ENCODE measurements at places on chromosomes 1 and 21. TPM values are rescaled to one million over a fixed set of nuclear protein-coding genes. Genes with fewer than 3 reads are reported as not detected.
A peak's percentile ranks its signal among the peaks of the same experiment; 100 is the strongest.

- DNase-seq: no peak
Observed at GRCh38 chr21:15241997-15242736, 177.4 kb upstream of the NRIP1 start.

GRCh38 chr1:25090707-25091422 lies 141.4 kb downstream of the SYF2 start:
- DNase-seq: no peak

The L1TD1 gene
- total RNA-seq: not detected

The SNRPE gene
- total RNA-seq: 118 TPM

GRCh38 chr1:210627755-210628154 lies 299.1 kb downstream of the HHAT start:
- no peak for DNase-seq

The AKR7A3 gene
- total RNA-seq: under 0.01 TPM

DNA sequence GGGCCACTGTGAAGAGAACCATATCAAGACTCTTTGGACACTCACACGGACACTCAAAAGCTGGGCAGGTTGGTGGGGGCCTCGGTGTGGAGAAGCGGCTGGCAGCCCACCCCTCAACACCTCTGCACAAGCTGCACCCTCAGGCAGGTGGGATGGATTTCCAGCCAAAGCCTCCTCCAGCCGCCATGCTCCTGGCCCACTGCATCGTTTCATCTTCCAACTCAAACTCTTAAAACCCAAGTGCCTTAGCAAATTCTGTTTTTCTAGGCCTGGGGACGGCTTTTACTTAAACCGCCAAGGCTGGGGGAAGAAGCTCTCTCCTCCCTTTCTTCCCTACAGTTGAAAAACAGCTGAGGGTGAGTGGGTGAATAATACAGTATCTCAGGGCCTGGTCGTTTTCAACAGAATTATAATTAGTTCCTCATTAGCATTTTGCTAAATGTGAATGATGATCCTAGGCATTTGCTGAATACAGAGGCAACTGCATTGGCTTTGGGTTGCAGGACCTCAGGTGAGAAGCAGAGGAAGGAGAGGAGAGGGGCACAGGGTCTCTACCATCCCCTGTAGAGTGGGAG lies 36.3 kb upstream of the TDRD10 start:
- DNase-seq: no peak

GRCh38 chr1:236535662-236536161 lies 11.9 kb downstream of the LGALS8 start:
- DNase-seq: no peak

The NPL gene
- 0.36 TPM for total RNA-seq

The CCDC190 gene
- 0.28 TPM for total RNA-seq

- DNase-seq: no peak
Observed at GRCh38 chr1:39615086-39615673, 24.3 kb downstream of the HEYL start.

DNA sequence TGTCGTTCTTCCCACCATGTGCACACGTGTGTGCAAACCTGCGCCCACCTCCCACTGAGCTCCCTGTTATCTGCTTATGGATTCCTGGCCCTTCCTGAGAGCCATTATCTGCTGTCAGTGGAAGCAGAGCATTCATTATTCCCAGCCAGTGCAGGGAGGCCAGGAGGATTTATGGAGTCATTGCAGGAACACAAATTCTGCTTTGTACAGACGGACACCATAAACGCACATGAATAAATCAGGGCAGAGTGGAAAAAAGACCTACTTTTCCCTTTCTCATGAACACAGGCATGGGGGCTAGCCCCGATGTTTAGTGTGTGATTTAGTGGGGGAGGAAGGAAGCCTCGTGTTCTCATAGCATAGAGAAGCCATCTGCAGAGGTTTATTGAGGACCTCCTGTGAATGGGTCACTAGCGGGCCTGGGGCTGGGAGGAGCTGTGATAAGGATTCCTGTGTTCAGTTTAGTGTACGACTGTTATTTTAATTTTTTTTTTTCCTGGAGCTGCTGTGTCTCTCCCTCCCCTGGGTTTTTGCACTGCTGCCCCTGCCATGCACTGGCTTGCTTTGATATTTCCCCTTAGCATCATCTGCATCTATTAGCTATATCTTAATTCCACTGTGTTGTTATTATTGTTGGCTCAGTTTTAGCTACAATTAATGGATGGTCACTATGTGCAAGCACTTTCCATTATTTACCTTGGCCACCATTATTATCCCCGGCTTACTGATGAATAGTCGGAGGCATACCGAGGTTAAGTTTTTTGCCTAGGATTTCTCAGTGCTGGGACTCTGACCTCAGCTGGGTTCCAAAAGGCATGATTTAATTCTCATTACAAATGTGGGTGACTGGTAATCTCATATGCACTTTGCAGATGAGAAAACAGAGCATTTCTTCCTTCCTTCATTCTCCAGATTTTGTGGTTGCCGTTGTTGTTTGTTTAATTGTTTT lies 33.0 kb downstream of the HUNK start:
- DNase-seq: peak; percentile 38

DNA sequence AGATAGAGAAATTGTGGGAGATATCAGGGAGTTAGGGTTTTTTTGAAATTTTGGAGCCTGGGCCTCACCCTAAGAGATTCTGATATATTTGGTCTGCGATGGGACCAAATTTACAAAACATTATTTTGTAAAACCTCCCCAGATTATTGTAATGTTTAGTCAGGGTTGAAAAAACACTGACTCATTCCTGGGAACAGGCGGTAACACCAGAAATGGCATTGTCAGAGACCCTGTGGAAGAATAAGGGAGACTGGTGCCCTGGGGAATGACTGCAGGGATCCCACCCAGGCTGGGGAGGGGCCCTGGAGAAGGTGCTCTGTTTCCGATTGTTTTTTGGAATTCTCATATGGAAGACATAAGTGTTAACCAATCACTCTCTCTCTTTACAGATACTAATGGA lies 13.1 kb upstream of the STRIP1 start:
- DNase-seq: no peak

The SH2D1B gene
- total RNA-seq: 0.18 TPM

The LCE1E gene
- total RNA-seq: not detected

The CA6 gene
- total RNA-seq: not detected

- peak; percentile 22 for DNase-seq
Observed at GRCh38 chr1:57623039-57623790, 199.4 kb upstream of the DAB1 start.

The MMEL1 gene
- total RNA-seq: under 0.01 TPM

- DNase-seq: no peak
Observed at GRCh38 chr1:34406377-34406776, 229.7 kb downstream of the C1orf94 start.

- DNase-seq: no peak
Observed at GRCh38 chr1:228415853-228416216, 826 bp downstream of the TRIM17 start.

The LYPD8 gene
- not detected for total RNA-seq

- no peak for DNase-seq
Observed at GRCh38 chr21:29441651-29442050, 142.9 kb downstream of the BACH1 start.

- no peak for DNase-seq
Observed at GRCh38 chr1:35605867-35606182, 32.7 kb downstream of the TFAP2E start.
